IMR-90 (cell line): ENCODE measurements at places on chromosomes 5 and 9. TPM values are rescaled to one million over a fixed set of nuclear protein-coding genes. Genes with fewer than 3 reads are reported as not detected.
A peak's percentile ranks its signal among the peaks of the same experiment; 100 is the strongest.

GRCh38 chr5:32225445-32225844, 51.3 kb upstream of the GOLPH3 start:
- no peak overlapping the region for H3K4me3 ChIP-seq
- DNase-seq: peak; percentile 67
- no peaks in the 10 kb centered on the region for H3K27me3 ChIP-seq
- H3K4me1 ChIP-seq: peaks cover 12% of the 10 kb centered on the region

DNA sequence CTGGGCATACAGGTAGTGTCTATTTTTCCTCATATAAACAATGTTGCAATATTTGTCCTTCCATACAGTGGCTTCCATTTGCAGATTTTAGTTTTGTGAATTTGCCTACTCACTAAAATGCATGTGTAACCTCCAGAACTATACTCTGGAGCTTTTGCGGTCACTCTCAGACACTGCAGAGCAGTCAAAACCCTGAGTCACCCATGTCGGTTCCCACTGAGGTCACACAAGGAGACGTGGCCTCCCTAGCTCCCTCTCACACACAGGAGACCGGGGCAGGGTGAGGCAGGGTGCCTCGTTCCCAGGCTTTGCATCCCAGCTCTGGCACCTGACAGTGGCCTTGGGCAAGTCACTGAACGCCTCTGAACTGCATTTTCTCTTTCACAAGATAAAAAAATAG, 55.5 kb upstream of the ZNF354A start:
- no peaks in the 10 kb centered on the region for H3K27me3 ChIP-seq
- no peak for DNase-seq
- no peaks in the 10 kb centered on the region for H3K4me1 ChIP-seq
- H3K36me3 ChIP-seq: no peaks in the 10 kb centered on the region
- H3K27ac ChIP-seq: no peak overlapping the region

DNA sequence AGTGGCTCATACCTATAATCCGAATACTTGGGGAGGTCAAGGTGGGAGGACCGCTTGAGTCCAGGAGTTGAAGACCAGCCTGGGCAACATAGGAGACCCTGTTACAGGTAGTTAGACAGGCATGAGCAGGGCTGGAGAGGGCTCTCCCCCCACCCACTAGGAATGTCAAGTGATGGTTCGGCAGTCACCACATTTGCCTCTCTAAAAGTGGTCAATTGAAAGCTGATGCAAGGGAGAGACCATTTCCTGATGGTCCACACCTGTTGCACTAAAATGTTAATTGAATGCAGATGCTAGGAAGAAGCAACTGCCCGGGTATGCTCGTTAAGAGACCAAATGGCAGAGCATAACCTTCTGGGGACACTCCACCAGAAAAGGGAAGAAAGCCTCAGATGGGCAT, 82.7 kb downstream of the SFXN1 start:
- no peaks in the 10 kb centered on the region for H3K36me3 ChIP-seq
- no peaks in the 10 kb centered on the region for H3K27me3 ChIP-seq
- no peak for DNase-seq
- no peak overlapping the region for H3K27ac ChIP-seq
- H3K4me1 ChIP-seq: no peaks in the 10 kb centered on the region
- H3K4me3 ChIP-seq: no peak overlapping the region

DNA sequence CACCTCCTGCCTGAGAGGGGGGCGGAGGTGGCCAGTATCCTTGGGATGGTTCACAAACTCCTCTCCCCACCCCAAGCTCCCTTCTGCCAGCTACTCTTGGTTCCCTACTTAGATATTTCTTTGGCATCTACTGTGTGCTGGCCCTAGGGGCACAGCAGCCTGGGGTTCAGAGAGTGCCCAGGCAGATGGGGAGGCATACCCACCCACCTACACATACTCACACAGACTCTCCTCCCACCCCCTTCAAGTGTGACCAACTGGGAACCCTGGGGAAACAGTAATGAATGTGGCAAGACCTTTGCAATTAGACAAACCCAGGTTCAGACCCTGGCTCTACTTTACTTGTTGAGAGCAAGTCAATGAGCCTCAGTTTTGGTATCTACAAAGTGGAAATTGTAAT, 44.4 kb upstream of the PSD2 start:
- H3K4me1 ChIP-seq: peaks cover 24% of the 10 kb centered on the region
- H3K27ac ChIP-seq: no peak overlapping the region
- H3K4me3 ChIP-seq: no peak overlapping the region
- H3K27me3 ChIP-seq: peaks cover 24% of the 10 kb centered on the region

The TSLP gene
- 0.28 and 0.54 TPM in 2 replicates for total RNA-seq

The CNTLN gene
- 5.9 and 10.6 TPM in 2 replicates for total RNA-seq

The WDR31 gene
- total RNA-seq: 0.28 and 0.36 TPM in 2 replicates

The TMEFF1 gene
- 0.90 and 1.9 TPM in 2 replicates for total RNA-seq

DNA sequence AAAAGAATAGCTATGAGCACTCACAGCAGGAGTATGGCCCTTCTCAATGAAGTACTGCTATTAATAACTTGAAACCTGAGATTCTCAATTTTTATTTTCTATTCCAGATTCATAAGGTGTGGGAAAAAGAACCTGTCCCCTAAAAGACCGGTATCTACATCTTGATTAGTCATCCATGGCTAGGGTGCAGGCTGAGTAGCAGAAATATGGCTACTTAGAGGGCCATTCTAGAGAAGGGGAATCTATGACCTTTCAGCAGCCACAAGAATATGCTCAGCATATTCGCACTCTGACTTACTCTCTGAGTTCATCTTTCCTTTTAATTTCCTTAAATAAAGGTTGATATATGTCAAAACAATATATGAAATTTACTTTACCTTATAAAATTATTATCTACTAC, 27.7 kb downstream of the WDR36 start:
- no peak overlapping the region for H3K27ac ChIP-seq
- H3K4me1 ChIP-seq: peaks cover 1% of the 10 kb centered on the region; the same call in 1 of the 2 replicates
- no peaks in the 10 kb centered on the region for H3K27me3 ChIP-seq
- DNase-seq: no peak
- peaks cover 17% of the 10 kb centered on the region for H3K36me3 ChIP-seq

GRCh38 chr9:119453980-119454379, 84.7 kb upstream of the BRINP1 start:
- H3K4me3 ChIP-seq: no peak overlapping the region
- DNase-seq: no peak
- H3K4me1 ChIP-seq: no peaks in the 10 kb centered on the region
- no peaks in the 10 kb centered on the region for H3K36me3 ChIP-seq
- H3K27me3 ChIP-seq: no peaks in the 10 kb centered on the region
- H3K27ac ChIP-seq: no peak overlapping the region

The OBP2A gene
- not detected in 2 replicates for total RNA-seq

GRCh38 chr9:70962761-70963440, 158.5 kb downstream of the TRPM3 start:
- H3K4me3 ChIP-seq: no peak overlapping the region
- DNase-seq: peak; percentile 4
- H3K27me3 ChIP-seq: peaks cover 5% of the 10 kb centered on the region
- no peaks in the 10 kb centered on the region for H3K36me3 ChIP-seq
- H3K4me1 ChIP-seq: no peaks in the 10 kb centered on the region

The LCN15 gene
- not detected in 2 replicates for total RNA-seq

The ANKRD18B gene
- total RNA-seq: 13.4 and 14.7 TPM in 2 replicates

- DNase-seq: no peak
- H3K4me1 ChIP-seq: no peaks in the 10 kb centered on the region
- no peaks in the 10 kb centered on the region; the same call in 1 of the 2 replicates for H3K27me3 ChIP-seq
- H3K36me3 ChIP-seq: no peaks in the 10 kb centered on the region
- H3K27ac ChIP-seq: no peak overlapping the region
- H3K4me3 ChIP-seq: no peak overlapping the region
These were observed 181.8 kb downstream of the GADD45G start for GRCh38 chr9:89786655-89787054.

The CNTNAP3B gene
- total RNA-seq: 1.4 and 2.2 TPM in 2 replicates

DNA sequence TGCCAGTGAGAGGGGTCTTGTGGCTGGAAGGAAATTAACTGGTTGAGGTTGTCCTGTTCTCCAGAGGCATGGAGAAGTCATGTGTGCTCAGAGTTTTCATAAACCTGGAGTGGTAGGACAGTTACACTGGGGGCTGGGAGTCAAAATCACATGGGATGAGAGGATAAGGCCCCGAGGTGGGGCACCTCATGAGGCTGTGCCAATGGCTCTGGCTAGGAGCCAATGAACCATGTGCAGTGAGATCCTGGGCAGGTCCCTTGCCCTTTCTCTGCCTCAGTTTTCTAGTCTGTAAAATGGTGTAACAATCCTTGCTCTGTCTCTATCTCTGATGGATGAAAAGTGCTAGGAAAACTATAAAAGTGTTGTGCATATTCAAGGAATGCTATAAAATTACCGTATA, 7.0 kb upstream of the SYNPO start:
- no peaks in the 10 kb centered on the region for H3K27me3 ChIP-seq
- H3K4me3 ChIP-seq: no peak overlapping the region
- DNase-seq: no peak
- no peak overlapping the region for H3K27ac ChIP-seq
- peaks cover 2% of the 10 kb centered on the region; the same call in 1 of the 2 replicates for H3K36me3 ChIP-seq
- H3K4me1 ChIP-seq: peaks cover 40% of the 10 kb centered on the region

DNA sequence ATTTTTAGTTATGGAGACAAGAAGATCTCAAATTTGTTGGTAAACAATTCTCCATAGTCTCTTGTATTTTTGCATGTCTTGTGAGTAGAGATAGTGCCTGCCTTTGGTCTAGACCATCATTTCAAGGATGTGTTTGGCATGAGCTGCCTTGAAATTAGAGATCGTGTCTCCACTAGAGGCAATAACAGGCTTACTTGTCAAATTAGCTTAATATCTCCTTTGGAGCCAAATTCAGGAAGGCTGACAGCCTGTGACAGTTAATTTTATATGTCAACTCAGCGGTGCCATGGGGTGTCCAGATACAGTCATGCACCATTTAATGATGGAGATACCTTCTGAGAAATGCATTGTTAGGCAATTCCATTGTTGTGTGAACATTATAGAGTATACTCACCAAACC, 24.8 kb upstream of the PRDM9 start:
- no peak for DNase-seq
- no peaks in the 10 kb centered on the region for H3K36me3 ChIP-seq
- H3K4me3 ChIP-seq: no peak overlapping the region
- no peaks in the 10 kb centered on the region for H3K27me3 ChIP-seq
- H3K4me1 ChIP-seq: no peaks in the 10 kb centered on the region
- H3K27ac ChIP-seq: no peak overlapping the region

The LOX gene
- 261 and 277 TPM in 2 replicates for total RNA-seq

GRCh38 chr5:52523701-52524100, 264.0 kb upstream of the ITGA1 start:
- no peak overlapping the region for H3K27ac ChIP-seq
- DNase-seq: no peak
- no peaks in the 10 kb centered on the region for H3K4me1 ChIP-seq
- H3K36me3 ChIP-seq: no peaks in the 10 kb centered on the region

The GFRA3 gene
- not detected in 2 replicates for total RNA-seq

GRCh38 chr5:55304584-55304983, 2.9 kb downstream of the DHX29 start:
- H3K27me3 ChIP-seq: no peaks in the 10 kb centered on the region
- no peak for DNase-seq
- H3K4me1 ChIP-seq: peaks cover 3% of the 10 kb centered on the region

The HAVCR2 gene
- total RNA-seq: under 0.01 TPM in 2 replicates

DNA sequence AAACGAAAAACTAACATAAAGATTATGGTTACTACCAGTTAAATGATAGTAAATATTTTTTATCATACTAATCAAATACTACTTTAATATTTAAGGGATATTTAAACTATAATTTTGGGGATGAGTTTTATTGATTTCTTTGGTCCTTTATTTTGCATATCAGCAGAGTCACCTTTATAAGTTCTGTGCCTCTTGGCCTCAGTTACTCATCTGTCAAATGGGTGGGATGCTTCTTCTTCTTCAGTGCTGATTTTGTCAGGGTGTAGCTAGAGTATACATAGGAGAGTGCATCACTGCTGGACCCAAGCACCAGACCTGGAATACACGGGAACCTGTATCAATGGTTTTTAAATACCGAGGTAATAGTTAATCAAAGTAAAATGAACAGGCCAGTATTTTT, 5.6 kb downstream of the ENTREP1 start:
- no peaks in the 10 kb centered on the region for H3K4me1 ChIP-seq
- no peak overlapping the region for H3K27ac ChIP-seq
- no peak for DNase-seq
- peaks cover 37% of the 10 kb centered on the region for H3K27me3 ChIP-seq
- no peaks in the 10 kb centered on the region for H3K36me3 ChIP-seq

The CTXN3 gene
- total RNA-seq: not detected in 2 replicates

The STARD4 gene
- 30.3 and 63.0 TPM in 2 replicates for total RNA-seq

The SARDH gene
- 4.7 and 5.0 TPM in 2 replicates for total RNA-seq

DNA sequence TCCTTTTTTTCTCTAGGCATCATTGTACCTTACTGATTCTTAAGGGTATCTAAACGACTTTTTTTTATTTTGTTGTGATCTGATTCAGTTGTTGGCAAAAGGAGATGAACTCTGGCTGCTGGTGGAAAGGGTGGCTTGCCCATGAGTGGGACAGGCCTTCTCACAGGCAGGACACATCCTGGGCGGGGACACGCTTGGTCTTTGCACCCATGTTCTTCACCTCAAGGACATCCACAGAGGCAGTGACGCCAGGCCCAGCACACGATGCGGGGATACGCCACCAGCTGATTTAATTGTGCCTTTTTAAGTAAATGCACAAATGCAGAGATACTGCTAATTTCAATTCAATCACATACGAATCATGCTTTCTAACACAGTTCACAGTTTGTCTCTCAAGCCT, 208.1 kb downstream of the FANCC start:
- no peak overlapping the region for H3K4me3 ChIP-seq
- DNase-seq: no peak
- H3K27me3 ChIP-seq: no peaks in the 10 kb centered on the region
- no peak overlapping the region for H3K27ac ChIP-seq
- peaks cover 5% of the 10 kb centered on the region; the same call in 1 of the 2 replicates for H3K4me1 ChIP-seq
- H3K36me3 ChIP-seq: peaks cover 32% of the 10 kb centered on the region

DNA sequence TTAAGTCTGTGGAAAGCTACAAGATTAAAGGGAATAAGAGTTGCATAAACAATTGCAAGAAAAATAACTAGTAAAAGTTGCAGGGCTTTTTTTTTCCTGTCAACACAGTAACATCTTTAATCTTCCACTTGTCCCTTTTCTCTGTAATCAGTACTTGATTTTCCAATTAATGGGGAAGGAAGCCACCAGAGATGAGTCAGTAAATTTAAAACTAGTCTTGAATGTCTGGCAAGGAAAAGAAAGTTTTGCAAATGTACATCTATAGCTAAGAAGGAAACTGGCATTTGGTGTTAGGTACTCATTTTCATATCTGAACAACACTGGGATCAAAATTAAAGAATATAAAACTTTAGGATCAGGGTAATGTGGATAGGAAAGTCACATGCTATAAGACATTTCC, 17.1 kb downstream of the DAP start:
- H3K27ac ChIP-seq: no peak overlapping the region
- H3K4me3 ChIP-seq: no peak overlapping the region
- DNase-seq: no peak
- no peaks in the 10 kb centered on the region for H3K27me3 ChIP-seq
- H3K4me1 ChIP-seq: 0 out of 2 replicates have a peak, but pooled peaks cover 3% of the 10 kb centered on the region
